ENCODE measurements at places on chromosomes 2 and 18.

DNA sequence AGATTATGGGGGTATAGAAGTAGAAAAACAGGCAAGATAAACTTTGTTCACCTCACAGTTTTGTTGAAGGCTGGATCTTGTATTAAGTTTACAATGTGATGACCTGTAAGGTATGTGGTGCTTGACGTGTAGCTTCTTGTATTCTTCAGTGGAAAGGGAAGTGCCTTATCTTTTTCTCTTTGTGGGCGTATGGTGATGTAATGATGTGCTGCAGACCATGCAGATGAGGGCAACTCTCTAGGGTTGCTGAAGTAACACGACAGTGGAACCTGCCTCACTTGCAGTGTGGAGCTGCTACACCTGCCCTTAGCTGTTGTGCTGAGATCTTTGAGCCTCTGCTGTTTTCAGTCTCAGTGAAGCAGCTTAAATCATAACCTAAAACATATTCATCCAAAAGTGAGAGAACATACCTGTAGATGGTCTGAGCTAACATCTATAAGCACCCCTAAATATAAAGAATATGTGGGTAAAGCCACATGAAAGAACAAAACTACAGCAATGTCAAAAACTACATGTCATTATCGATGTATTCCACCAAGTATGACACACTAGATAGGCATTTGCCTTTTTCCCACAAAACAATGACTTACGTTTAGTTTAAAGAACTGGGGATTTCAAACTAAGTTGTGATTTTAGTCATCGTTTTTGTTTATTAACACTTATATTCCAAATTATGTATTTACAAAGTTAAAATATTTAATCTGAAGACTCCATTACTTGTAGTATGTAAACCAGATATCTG lies 1144.1 kb downstream of the CNTNAP5 start:
- no peak for DNase-seq

- DNase-seq, result no peak
Measured at GRCh38 chr2:99439971-99440505, 49.8 kb downstream of the REV1 start.

- no peak for DNase-seq
Measured at GRCh38 chr2:114754907-114755563, 312.6 kb downstream of the DPP10 start.

DNA sequence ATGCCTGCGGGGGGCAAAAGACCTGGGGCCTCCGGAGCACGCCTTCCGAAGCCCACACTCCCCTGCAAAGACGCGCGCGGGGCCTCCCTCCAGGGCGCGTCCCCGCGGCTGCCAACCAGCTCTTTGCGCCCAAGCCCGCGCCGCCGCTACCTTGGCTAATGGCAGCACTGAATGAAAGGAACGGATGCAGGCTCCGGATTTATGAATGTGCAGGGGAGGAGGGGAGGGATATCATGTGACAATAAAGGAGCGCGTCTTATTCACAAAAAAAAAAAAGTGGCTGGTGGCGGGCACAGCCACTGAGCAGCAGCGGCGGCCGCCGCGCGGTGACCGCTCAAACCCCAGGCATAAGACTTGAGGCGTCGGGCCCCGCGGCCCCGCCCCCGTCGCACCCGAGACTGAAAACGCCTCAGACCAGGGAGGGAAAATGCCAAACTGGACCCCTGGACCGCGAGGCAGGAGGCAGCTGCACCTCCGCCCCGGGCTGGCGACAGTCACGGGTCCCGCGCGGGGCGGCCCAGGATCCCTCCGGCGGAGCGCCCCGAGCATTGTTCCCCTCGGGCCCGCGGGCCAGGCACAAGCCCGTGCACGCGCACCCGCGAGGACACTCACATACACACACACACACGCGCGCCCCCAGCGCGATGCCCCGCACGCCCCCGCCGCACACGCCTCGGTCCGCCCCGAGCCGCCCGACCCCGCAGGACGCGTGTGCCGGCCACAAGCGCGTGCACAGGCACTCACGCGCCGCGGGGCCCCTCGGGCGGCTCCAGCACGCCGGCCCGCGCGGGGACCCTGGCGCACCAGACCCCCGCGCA lies 1.6 kb downstream of the SPRED2 start:
- peak; percentile 74 for DNase-seq

- DNase-seq, result no peak
Measured at GRCh38 chr2:151716721-151717120, 17.6 kb downstream of the NEB start.

DNA sequence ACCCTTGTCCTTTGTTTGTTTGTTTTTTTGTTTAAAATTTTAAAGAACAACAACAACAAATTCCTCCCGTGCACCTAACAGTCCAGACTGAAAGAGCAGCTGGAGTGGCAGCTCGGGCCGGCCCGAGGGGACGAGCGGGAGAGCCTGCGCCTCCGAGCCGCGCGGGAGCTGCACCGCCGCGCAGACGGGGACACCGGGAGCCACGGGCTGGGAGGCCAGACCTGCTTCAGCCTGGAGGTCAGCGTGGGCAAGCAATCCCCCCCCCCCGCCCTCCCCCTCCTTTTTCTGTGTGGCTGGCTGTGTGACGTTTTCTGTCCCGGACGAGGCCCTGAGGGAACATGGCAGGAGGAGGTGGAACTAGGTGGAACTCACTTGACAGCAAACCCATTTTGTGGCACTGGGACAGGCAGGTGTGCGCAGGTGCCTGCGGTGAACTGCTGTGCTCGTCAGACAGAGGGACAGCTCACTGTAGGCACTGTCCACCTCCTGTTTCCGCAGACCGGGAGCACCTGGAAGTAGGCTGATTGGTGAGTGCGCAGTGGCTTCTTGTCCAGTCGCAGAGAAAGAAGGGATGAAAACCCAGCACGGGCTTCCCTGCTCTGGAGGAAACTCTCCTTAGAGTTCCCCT lies 80.6 kb downstream of the MTCL1 start:
- DNase-seq, result no peak

DNA sequence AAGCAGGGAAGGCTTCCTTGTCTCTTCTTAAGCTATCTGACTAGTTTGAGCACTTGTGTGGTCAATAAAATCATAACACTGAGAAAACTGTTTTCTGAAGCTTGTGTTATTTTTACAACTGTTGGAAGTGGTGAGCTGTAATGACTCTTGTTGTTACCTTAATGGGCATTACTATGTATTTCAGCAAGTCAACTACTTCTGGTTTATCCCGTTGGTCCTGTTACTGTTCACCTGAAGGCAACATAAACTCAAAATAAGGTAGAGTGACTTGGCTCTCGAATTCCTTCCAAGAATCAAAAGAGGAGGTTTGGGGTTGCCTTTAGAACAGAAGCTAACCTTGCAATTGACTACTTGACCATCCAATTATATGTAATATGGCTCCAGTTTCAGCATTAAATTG lies 23.2 kb upstream of the FIGN start:
- DNase-seq, result no peak

DNA sequence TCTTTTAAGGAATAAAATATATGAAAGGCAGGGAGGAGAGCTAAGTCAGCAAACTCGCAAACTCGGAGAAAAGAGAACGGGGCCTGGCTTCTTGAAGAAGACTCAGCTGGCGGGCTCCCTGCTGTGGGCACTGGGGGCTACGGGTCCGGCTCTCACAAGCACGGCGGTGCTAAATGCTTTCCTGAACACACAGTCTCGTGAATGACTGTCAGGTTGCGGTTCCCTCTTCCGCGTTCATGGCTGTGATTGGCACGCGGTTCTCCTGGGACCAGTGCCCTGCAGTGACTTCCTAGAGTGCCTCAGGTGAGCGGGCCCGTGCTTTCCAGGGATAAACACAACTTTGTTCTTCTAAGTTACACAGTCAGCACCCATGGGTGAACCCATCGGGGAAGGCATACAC lies 208.4 kb downstream of the HDAC4 start:
- DNase-seq, result no peak

- no peak for DNase-seq
Measured at GRCh38 chr2:188132385-188132784, 159.3 kb upstream of the GULP1 start.

- no peak for DNase-seq
Measured at GRCh38 chr2:79513711-79514110, 860 bp downstream of the CTNNA2 start.

GRCh38 chr2:224971214-224971613 lies 71.1 kb downstream of the DOCK10 start:
- no peak for DNase-seq

DNA sequence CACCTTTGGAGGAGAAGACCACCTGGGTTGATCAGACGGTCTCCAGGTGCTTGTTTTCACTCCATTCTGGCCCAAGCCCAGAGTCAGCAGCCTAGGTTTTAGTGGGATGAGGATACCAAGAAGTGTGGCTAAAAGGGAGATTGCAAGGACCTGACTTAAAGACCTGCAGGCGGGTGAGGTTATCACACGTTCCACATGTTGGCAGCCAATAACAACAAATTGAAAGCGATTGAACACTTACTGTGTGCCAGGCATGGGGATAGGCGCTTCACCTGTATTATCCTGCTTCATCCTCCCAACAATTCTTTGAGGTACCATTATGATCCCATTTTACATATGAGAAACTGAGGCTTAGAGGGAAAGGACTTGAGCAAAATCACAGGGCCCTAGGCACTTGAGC lies 5.0 kb downstream of the ARL4C start:
- no peak for DNase-seq

DNA sequence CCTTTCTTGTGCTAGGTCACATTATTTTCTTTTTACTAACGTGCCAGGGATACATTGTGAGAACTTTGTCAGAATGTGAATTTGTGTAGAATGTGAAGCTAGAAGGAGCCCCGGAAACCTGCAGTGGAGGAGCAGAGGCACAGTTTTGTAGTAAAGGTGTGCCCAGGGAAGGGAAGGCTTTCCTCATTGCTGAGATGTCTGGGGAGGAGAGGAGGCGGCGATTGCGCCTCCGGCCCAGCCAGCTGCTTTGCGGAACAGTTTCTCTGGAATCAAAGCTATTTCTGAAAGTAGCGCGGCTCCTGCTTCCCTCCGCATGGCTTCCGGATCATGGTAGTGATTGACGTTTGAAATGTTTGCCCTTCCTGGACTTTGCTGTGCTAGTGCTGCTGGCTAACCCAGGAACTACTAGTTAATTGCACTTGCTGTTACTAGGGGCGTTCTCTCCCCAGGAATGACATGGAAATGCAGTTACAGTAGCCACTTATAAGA lies 83.1 kb upstream of the RBM44 start:
- DNase-seq, result no peak

GRCh38 chr2:206851521-206851920 lies 86.1 kb downstream of the FASTKD2 start:
- DNase-seq, result no peak

- no peak for DNase-seq
Measured at GRCh38 chr2:142217804-142218203, 87.0 kb upstream of the LRP1B start.

DNA sequence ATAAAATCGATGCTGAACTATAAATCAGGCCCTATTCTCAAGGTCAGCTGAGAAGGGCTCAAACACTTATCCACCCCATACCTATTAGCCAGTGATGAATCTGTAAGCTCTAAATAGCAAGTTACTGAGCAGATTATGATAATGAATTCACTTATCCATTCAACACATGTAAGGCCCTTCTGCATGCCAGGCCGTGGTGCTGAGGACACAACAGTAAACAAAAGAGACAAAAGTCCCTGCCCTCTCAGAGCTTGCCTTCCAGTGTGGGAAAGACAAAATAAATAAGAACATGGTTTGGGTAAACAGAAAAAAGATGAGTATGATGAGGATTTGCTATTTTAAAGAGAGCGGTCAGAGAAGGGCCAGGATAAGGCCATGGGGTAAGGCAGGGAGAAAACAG lies 11.7 kb downstream of the TTC32 start:
- no peak for DNase-seq

- no peak for DNase-seq
Measured at GRCh38 chr18:51739044-51739666, 541.7 kb upstream of the MEX3C start.

GRCh38 chr2:228657807-228658402 lies 476.4 kb upstream of the SPHKAP start:
- peak; percentile 71 for DNase-seq

GRCh38 chr2:70045405-70045804 lies 41.9 kb upstream of the PCBP1 start:
- DNase-seq, result no peak

DNA sequence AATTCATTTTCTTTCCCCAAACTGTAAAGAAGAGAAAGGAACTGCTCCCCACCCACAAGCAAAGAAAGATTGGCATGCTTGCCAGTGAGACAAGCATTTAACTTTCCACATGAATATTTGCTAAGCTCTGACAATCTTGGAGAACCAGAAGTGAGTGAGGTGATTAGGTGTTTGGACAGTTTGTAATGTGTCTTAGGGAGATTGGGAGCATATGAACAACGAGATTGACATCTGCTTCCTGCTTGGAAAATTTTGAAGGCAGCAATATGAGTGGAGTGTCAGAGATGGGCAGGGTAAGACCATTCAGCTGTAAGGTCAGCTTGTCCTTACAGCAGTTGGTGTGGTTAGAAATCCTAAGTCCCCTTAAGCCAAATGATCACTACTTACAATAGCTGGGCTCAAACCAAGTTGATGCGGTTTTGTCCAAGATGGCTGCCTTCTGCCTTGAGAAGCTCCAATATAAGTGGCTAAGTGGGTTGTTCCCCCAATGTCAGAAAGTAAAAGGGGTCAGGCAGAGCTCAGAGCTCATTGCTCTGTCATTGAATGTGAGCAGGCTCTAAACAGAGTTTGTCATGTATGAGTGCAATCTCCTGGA lies 36.0 kb upstream of the GALNT5 start:
- DNase-seq, result no peak

- DNase-seq, result no peak
Measured at GRCh38 chr2:38301340-38301968, 75.6 kb downstream of the ATL2 start.

GRCh38 chr2:144004742-144005141 lies 515.2 kb downstream of the ZEB2 start:
- no peak for DNase-seq

- DNase-seq, result no peak
Measured at GRCh38 chr2:39381653-39382052, 55.4 kb downstream of the MAP4K3 start.

DNA sequence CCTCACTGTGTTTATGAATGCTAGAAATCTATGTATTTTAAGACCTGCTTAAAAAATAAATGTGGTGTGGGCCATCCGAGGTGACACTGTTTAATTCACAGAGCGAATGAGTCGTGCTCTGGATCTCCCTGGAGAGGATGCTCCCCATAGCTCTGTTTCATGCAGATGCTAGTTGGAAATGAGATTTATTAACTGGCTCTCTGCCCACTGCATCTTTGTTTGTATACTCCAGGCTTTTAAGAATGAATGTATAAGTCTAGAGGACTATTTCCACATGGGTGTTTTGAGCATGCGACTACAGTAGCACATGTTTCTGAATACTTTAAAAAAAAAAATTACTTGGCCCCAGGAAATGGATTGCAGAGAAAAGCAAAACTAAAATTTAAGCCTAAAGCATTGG lies 3.9 kb downstream of the MAPRE2 start:
- peak; percentile 56 for DNase-seq

- no peak for DNase-seq
Measured at GRCh38 chr2:238167344-238167715, 8.6 kb downstream of the ERFE start.

DNA sequence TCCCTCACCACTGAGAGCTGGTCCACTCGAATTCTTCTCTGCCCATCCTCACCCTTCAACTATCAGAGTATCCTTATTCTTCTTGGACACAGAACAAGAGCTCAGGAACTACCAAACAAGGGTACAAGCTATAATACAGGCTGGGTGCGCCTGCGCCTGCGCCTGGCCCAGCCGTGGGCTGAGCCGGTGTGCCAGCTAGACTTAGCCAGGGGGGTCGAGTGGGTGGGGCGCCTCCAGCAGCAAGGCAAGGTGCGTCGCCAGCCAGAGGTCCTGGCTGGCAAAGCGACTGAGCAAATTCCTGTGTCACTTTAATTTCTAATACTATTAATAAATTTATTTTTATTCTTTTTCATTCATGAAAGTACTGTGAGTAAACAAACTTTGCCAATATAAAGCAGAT lies 1072.6 kb upstream of the PIK3C3 start:
- no peak for DNase-seq

Data from DMS79 treated with DMSO at 0.1 percent for 48 hours (cell line).